Activated T-cell treated with anti-CD3 and anti-CD28 coated beads, Interleukin-2, amount 50 U/mL, for 48 hours (primary cell): ENCODE measurements at places on chromosomes 2 and 18.

DNA sequence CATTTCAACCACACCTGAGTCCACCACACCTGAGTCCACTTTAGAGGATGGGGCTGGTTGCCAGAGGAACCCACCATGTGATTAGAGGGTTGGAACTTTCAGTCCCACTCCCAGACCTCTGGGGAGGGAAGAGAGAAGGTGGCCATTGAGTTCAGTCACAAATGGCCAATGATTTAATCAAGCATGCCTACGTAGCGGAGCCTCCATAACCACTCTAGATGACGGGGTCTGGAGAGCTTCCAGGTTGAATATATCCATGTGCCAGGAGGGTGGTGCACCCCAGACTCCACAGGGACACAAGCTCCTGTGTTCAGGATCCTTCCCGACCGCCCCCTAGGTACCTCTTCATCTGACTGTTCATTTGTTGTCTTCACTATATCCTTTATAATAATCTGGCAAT, 53.3 kb downstream of the CYBRD1 start:
- DNase-seq = no peak

DNA sequence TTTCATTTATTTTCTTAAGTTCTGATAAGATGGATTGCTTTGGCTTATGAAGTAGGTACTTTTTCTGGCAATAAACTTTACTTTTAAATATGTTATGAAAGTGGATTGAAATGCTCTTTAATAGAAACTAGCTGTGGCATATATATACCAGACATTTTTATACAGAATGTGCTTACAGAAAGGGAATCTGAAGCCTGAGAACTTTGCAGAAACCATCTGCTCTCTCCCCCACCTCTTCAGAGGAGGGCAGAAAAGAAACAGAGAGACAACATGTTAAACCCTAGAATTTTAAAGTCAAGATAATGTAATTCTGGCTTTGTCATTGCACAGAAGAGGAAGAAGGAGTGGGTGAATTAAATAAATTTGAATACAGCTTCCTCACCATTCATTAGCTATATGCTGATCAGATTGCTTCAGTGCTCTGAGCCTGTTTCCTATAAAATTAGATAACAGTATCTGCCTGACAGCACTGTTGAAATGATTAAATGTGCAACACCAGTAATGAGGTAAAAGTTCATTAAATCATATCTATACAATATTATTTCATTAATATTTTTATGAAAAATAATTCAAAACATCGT, 247.3 kb downstream of the CNTNAP5 start:
- no peak for DNase-seq

- no peak for DNase-seq
Observed at GRCh38 chr18:5556310-5556974, 12.6 kb upstream of the EPB41L3 start.

GRCh38 chr2:67631483-67631882, 234.3 kb downstream of the ETAA1 start:
- DNase-seq = no peak

DNA sequence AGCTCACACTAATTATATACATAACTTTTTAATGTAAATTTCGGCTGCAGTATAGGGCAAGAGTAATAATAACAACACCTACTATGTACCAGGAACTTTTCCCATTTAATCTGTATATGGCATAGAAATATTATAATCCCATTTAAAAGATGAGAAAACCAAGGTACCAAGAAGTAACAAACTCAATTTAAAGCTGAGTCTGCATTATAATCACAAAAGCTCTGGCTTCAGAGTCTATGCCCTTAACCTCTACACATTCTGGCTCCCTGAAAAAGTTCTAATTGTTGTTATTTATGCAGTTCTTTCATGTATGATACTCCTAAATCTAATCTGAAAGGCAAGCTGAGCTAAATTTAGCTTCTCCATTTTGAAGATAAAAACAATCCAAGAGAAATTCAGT, 1675.1 kb upstream of the NXPH2 start:
- no peak for DNase-seq

DNA sequence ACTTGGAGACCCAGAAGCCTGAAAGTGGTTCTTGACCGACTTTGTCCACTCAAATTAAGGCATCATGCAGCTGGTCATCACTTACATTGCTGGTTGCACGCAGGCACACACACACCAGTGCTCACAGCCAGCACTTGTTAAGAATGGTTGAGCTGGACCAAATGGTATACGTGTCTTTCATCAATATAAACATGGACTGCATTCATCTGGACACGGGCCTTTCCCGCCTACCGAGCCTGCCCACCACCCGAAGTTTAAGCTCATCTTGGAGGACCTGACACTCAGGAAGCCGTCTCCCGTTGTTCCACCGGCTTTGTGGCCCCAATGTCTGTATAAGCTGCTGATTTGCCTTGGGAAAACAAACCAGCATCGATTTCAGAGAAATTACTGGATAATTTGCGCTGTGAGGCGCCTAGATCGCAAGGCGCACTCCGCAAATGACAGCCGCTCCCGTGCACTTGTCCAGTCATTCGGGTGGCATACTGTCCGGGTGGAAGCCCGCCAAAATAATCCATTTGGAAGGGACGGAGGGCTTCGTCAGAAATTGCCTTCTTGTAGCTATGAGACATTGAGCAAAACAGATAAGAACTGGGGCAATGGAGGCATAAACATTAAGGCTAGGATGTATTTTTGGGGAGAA, 40.1 kb upstream of the AKAIN1 start:
- no peak for DNase-seq

GRCh38 chr18:51757255-51757924, 559.9 kb upstream of the MEX3C start:
- no peak for DNase-seq

DNA sequence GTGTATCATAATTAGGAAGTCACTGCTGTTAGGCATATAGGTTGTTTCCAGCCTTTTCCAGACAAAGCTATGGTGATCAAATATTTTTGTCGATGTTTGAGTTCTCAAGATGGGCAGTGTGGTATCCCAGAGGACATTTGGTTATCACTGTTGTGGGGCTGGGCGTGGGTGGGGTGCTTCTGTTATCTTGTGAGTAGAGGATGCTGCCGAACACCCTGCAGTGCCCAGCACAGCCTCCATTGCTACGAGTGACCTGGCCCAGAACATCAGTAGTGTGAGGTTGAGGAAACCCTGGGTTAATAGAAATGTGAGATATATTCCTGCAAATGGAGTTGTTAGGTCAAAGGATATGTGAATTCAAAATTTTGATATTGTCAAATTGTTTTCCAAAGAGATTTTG, 33.2 kb downstream of the ZNF236 start:
- no peak for DNase-seq

- no peak for DNase-seq
Observed at GRCh38 chr2:215790523-215791421, 222.6 kb downstream of the MREG start.

- peak; percentile 85 for DNase-seq
Observed at GRCh38 chr2:43169987-43170386, 56.4 kb downstream of the ZFP36L2 start.

GRCh38 chr2:159009940-159010339, 41.5 kb downstream of the TANC1 start:
- no peak for DNase-seq

DNA sequence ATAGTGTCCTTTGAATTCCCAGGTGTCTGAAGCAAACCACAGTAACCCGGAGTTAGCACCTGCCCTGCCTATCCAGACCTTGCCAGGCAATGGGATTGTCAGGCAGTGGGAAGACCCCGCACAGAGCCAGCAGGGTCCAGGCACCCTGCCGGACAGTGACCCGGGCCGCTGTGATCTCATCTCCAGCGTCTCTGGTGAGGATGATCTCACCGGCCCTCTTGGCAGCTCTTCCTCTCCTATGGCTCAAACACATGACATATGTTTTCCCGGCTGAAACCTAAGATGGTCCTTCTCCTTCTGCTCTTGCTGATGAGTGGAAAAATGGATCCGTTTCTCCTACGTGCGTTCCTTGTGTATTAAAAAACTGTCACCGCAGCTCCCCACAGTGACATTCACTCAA, 75.1 kb downstream of the ACOXL start:
- no peak for DNase-seq

DNA sequence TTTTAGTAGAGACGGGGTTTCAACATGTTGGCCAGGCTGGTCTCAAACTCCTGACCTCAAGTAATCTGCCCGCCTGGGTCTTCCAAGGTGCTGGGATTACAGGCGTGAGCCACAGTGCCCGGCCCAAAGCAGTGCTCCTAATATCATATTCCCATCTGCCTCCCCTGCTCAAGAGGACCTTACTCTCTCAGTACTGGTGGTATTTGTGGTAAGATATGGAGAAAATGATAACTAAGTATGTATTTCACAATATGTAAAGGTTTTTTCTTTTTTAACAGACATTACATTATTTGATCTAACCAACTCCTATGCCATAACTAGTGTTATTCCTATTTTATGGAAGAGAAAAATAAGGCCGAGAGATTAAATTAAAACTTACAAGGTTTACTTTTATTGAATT, 201.0 kb downstream of the CAMKMT start:
- no peak for DNase-seq

DNA sequence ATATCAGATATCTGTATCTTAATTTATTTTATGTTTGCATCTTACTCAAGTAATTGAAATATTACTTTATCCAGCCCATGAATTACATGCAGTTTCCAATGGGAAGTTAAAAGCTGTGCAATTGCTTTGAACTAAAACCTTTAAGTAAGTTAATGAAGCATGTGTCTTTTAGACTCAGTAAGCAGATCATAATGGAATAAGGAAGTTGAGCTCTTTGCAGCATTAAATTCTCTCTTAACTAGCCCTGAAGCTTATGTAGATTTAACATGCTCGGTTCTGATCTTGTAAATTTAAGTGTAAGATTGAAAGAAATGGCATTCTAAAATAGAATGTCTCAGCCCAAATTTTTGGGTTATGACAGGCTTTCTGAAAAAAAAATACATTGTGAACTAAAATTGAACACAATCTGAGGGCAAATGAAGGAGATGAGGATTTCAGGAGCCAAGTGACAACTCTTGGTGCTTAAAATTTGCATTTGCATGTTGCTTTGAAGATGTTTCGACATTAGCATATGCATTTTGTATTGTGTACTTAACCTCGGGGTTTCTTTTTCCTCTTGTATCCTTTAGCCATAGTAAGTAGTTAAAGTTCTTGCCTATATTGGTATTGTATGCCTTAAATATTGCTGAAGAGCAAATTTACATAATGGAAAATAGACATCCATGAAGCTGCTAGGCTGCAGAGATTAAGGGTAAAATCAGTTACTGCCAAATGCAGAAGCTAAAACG, 297.8 kb upstream of the KCNJ3 start:
- no peak for DNase-seq

- DNase-seq = no peak
Observed at GRCh38 chr2:196914867-196915460, 11.5 kb downstream of the PGAP1 start.

- no peak for DNase-seq
Observed at GRCh38 chr2:85554980-85555612, 6.2 kb downstream of the GGCX start.

- DNase-seq = no peak
Observed at GRCh38 chr2:8217468-8218030, 464.3 kb upstream of the ID2 start.

DNA sequence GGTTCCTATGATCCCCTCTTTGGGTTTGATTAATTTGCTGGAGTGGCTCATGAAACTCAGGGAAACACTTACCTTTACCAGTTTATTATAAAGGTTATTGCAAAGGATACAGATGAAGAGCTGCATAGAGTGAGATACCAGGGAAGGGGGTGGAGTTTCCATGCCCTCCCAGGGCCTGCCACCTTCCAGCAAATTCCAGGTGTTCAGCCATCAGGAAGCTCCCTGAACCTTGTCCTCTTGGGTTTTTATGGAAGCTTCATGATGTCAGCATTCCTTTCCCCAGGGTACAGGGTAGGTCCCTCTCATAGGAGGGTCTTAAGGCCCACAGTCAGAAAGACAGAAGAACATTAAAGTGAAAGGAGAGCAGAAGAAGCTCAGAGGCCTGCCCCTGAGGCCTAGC, 123.9 kb upstream of the DCC start:
- DNase-seq = no peak

DNA sequence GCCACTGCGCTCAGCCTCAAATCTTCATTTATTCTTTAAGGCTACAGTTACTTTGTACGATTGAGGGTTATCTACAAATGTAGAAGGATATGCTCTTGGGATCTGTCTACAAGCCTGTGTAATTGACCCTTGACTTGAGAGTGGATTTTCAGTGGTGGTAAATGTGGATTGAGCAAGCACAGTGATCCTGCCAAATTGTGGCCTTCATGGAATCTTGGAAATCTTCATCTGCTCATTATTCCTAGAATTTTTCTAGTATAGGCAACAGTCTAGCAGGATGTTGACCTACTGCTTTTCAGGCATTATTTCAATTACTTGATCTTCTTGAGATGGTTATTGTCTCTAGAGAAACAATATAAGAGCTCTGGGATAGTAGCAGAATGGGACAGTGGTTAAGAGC, 226.1 kb upstream of the REV1 start:
- no peak for DNase-seq

DNA sequence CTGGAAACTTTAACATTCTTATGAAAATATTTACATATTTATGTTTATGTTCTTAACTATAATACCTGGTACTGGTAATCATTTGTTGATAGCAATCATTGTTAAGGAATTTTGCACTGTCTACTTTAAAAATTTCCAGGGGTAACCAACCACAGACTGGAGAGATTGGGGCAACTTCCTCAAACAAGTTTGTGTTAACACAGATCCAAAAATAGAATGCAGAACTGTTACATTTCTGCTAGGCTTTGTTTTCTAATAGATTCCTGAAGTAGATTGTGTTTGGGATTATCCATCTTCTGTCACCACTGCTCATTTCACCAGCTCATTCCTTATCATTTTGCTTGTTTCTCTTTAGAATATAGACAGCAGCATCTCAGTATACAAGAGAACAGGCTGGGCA, 23.7 kb downstream of the RNF125 start:
- no peak for DNase-seq

GRCh38 chr2:233821709-233822100, 32.6 kb downstream of the HJURP start:
- no peak for DNase-seq

- peak; percentile 2 for DNase-seq
Observed at GRCh38 chr2:97706112-97706511, 7.3 kb upstream of the ZAP70 start.

DNA sequence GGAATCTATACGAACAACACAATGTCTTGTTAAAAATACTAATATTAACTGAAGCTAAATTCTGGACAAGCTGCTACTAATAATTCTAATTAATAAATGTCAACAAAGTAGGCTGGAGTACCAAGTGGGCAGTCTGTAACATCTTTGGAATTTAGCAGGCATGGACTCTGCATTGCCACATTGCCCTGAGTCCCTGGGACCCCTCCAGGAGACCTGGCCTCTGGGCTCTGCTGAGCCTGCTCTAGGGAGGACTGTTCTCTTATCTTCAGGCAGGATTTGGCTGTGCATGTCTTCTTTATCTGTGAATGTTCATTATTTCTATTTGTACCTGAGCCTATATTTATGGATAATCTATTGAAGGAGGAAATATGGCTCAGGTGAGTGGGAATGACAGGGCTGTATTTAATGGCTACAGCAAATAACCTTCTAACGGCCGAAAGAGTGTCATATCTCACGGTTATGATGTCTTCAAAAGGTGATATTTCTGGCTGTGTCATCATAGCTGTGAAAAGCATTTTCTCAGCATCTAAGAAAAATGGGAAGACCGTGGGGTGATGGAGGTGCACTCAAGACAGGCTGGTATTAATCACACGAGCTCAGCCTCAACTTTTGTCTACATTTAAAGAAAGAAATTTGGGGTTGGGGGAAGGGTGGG, 28.6 kb upstream of the SETBP1 start:
- DNase-seq = no peak

GRCh38 chr2:32272279-32272678, 5.4 kb upstream of the YIPF4 start:
- DNase-seq = no peak
